ENCODE measurements at places on chromosomes 6 and 20.

- no peak for DNase-seq
Measured at GRCh38 chr20:44072384-44072783, 114.6 kb downstream of the JPH2 start.

GRCh38 chr6:163405412-163406309 is 8.9 kb upstream of the QKI start:
- DNase-seq, result no peak

DNA sequence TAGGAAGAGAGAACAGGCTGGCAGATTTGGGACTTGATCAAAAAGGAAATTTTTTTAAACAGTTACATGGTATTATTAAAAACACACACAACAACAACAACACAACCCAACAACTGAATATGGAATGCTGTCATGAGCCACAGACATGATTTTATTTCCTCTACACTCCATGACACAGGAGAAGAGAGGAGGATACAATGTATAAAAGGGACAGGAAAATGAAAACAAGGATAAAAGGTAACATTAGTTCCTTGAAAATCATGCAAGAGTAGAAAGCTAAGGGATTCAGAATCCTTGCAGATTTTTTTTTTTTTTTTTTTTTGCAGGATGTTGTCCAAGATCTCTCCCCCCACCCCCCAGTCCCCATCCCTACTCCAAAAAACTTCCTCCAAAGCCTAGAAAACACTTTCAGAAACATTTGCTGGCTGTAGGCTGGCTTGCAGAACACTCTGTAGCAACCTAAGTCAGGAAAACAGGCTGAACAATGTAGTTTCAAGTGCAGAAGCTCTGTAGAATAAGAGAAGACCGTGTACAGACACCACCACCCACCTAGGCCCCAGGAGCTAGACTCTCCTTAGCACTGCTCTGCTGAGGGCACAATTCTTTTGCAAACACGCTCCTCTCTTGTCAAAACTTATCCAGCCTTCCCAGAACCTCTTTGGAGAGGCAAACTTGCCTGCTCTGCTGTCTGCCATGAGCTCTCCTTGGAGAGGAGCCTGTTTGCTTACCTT is 845 bp downstream of the ZMYND8 start:
- DNase-seq, result no peak

DNA sequence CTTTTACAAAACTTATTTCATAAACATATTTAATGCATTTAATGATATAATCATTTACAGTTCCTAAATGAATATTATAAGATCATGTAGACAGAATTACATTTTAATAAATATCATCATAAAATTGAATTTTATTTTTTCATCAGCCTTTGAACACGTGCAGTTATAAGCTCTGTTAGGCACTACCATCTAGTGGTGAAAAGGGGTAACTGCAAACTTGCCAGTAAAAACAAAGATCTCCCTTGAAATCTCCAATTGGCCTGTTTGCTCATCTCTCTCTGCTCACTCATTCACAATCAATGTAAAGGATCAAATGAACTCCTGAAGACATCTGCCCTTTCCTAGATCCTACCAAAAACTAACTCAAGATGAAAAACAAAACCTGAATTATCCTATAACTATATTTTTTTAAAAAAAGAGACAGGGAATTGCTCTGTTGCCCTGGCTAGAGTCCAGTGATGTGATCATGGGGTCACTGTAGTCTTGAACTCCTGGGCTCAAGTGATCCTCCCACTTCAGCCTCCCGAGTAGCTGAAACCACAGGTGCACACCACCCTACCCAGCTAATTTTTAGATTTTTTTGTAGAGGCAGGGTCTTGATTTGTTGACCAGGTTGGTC is 31.7 kb downstream of the SAMHD1 start:
- no peak for DNase-seq

- DNase-seq, result no peak
Measured at GRCh38 chr6:120671519-120671918, 662.8 kb downstream of the TBC1D32 start.

GRCh38 chr20:1900321-1900801 is 5.2 kb downstream of the SIRPA start:
- no peak for DNase-seq

- no peak for DNase-seq
Measured at GRCh38 chr6:44665143-44665542, 277.6 kb downstream of the CDC5L start.

GRCh38 chr6:144339859-144340452 is 54.8 kb downstream of the UTRN start:
- no peak for DNase-seq

DNA sequence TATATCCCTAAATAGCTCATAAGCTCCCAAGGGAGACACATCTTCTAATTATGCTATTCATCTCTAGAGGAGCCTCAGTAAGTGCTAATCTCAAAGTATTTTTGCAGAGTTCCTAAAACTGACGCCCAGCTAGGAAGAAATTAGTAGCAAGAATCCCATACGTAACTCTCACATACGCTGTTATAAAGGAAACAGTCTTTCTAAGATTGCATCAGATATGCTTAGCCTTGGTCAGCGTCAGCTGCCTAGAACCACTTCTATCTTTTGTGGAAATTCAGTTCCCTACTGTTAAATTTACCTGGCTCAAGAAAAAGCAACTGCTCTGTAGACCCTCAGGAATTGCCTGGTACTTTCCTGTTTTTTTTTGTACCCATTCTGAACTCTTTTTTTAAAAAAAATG is 13.6 kb downstream of the RIPOR2 start:
- DNase-seq, result no peak

GRCh38 chr6:88290411-88290810 is 124.3 kb upstream of the CNR1 start:
- no peak for DNase-seq

DNA sequence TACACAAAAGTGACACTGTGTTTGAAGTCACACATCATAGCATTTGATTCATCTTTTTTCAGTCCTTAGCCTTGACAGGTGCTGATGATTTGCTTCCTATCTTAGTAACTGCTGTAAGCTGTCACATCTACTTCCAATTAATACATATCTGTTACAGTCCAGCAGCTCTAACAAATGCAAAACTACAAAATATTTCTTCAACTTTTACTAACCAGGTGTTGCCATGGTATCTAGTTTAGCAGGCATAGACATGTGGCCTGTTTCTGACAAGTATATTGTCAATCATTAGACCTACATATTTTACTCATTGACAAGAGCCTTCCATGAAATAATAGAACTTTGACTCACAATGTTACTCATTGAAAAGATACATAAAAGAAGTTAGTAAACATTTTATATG is 1159.7 kb downstream of the GRIK2 start:
- no peak for DNase-seq

DNA sequence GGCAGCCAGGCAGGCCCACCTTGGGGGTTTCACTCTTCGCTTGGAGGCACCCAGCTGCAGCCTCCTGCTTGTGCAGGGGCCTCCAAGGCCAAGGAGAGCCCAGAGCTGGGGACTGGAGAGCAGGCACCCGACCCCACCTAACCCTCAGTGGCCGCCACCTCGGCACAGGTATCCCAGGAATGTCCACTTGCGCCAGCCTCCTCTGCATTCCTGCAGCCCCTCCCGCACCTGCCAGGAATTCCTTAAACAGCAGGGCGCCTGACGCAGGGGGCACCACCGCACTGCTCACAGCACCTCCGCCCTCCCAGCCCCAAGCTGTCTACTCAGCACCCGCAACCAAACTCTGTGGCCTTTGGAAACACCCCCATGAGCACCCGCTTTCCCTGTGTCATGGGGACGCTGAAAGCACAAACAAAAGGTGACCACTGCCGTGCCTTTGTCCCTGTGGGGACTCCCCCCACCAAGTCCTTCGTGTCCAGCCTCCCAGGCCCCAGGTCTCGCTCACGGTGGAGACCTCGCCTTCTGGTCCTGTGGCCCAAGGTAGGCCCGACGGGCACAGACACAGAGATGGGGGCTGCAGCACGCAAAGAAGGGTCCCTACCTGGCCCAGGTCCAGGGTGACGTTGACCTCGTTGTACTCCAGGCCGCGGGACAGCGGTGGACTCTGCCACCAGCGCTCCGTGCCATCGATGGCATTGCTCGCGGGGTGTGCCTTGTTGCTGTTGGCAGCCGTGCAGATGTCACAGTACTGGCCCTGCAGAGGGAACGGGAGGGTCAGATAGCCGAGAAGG is 5.1 kb downstream of the LAMA5 start:
- no peak for DNase-seq

- DNase-seq, result no peak
Measured at GRCh38 chr6:16108921-16109658, 19.8 kb upstream of the MYLIP start.

DNA sequence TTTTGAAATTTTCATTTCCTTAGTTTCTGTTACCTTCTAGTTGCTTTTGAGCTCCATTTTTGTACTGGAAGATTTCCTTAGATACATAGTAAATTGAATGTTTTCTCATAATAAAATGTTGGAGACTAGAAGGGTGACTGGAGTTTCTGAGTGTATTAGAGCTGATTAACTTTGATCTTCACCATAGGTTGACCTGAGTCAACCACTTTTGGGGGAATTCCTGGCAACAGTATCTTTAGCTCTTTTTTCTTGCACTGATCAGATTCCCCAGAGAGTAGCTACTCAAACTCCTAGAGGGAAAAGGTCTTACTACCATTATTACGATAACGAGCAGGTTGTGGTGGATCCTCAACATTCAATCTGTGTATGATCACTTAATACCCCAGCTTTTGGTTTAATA is 72.7 kb downstream of the KHDC1L start:
- DNase-seq, result no peak
